ENCODE measurements at places on chromosomes 2 and 18.

DNA sequence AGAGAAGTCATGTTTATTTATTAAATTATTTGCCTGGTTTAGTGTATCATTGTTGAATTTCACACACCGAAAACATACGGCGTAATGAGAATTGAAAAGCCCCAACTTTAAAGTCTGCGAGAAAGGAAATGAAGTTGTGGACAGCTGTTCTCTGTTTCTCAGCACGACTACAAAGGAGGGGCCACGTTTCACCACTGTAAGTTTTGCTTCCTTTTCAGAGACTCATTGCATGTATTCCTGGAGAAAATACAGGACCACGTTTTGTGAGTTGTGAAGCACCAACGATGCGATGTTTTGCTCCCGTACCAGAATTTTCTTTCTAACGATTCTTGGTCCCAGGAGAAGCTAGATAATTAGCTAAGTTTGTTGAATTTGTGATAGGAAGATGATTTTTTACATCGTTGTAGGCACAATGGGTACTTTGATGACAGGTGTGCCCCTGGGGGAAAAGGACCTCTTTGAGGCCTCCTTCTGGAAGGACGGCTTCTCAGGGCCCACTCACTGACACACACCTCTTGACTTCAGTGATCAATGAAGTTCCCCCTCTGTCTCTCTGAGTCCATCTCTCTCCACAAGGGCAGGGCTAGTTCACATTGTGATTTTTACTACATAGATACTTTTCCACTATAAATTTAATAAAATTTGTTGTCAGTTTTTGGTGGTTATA is 23.7 kb upstream of the ACKR3 start:
- DNase-seq, result no peak

DNA sequence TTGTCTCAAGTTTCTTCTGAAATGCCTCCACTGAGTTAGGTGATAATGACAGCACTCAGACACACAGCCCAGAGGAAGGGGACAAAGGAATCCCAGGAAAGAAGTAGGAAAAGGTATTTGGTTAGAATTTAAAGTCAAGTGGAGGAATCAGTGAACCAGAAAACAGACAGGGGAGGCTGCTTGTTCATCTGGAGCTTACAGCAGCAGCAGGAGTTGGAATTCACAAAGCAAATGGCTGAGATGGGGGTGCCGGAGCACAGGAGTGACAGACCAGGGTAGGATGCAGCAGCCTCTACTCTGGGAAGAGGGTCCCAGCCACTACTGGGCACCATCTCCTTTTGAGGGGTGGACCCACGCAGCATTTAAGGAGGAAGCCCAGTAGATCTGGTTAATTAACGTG is 104.8 kb downstream of the ST6GAL2 start:
- no peak for DNase-seq

DNA sequence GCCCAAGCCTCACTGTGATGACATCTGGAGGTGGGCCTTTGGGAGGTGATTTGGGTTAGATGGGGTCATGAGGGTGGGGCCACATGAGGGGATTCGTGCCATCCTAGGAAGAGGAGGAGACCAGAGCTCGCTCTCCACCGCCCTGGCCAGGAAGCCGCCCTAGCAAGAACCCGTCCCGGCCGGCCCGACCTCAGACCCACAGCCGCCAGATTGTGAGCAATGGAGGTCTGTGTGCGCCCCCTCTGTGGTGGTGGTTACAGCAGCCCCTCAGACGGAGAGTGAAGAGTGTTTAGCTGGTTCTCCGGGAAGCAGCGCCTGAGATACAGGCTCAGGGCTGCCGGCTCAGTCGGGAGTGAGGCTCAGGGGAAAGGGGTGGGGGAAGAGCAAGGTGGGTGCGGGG is 83.3 kb downstream of the RTP5 start:
- no peak for DNase-seq

- DNase-seq, result no peak
These were observed 9.3 kb downstream of the SP140 start for GRCh38 chr2:230234845-230235244.

- no peak for DNase-seq
These were observed 265.0 kb downstream of the KCNJ3 start for GRCh38 chr2:154963511-154963910.

- no peak for DNase-seq
These were observed 325.4 kb downstream of the ZNF804A start for GRCh38 chr2:184923751-184924150.

DNA sequence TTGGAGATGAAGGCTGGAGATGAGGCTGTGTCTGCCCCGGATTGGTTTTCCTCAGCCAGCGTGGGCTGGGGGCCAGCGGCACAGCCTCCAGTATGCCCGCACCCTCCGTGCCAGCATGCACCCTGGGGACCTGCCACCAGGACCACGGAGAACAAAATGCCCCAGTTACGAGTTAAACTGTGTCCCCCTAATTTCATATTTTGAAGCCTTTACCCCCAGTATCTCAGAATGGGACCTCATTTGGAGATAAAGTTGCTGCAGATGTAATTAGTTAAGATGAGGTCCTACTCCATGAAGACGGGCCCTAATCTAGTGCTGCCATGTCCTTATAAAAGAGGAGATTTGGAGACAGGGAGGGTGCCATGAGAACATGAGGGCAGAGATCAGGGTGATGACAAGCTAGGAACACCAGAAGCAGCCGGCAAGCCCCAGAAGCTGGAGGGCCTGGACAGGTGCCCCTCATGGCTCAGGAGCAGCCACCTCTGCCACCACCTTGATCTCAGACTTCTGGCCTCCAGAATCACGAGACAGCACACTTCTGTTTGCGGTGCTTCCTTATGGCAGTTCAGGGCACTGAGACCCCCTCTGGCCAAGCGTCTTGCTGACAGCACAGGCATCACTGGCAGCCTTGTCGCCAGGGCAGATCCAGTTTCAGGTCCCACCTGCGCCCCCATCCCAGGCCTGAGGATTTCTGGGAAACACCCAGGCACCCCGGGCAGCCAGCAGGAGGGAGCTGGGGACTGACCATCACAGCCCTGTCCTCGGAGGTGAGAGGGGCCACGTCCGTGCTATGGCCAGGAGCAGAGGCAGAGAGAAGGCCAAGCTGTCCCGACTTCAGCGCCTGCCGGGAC is 29.4 kb downstream of the KIF1A start:
- no peak for DNase-seq

- DNase-seq, result peak; percentile 91
These were observed 26.4 kb upstream of the CD207 start for GRCh38 chr2:70861777-70862625.

GRCh38 chr18:34844072-34844471 is 134.0 kb downstream of the DTNA start:
- no peak for DNase-seq

- no peak for DNase-seq
These were observed 412.2 kb downstream of the SPAG16 start for GRCh38 chr2:213696442-213696841.

DNA sequence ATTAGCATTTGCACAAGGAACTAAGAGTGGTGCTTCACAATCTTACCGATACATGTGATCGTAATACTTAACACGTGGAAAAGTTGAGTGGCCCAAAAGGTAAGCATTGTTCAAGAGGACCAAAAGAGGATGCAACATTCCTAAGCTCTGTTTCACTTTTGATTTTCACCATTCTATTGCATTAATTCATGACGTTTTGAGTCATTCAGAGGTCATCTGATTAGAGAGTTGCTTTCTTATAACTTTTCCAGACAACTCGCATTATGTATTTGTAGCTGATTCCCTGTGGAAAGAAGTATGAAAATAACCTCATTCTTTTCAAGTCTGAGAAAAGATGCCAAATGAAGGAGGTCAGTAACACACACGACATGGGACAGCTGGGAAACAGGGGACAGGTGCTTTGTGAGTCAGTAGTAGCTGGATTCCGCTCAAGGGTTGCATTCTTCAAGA is 344.4 kb downstream of the RND3 start:
- DNase-seq, result no peak

DNA sequence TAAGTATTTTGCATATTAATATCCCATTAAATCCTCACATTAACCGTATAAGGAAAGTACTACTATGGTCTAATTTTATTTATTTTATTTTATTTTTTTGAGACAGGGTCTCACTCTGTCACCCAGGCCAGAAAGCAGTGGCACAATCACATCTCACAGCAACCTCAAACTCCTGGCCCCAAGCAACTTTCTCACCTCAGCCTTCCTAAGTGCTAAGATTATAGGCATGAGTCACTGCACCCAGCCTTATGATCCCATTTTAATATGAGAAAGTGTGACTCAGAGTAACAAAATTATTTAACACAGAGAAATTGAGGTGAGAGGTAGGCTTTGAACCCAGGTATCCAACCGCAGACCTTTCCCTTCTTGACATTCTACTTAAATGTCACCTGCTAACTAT is 330.0 kb upstream of the POU3F3 start:
- no peak for DNase-seq

DNA sequence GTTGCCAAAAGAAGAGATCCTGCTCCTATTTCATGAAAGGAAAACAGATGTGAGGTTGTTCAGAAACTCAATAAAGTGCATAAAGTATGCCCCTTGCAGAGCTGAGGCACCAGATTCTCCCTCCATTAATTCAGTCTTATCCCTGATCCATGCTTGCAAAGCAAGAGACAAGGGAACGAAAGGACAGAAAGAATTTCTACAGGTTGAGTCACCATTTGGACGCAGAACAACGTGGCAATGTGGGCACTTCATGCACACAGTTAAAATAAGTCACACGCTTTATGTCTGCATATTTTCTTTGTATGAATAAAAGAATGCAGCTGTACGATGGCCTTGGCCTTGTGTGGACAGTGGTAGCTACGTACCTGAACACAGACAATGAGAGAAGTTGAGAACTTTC is 321.7 kb upstream of the REV1 start:
- DNase-seq, result no peak

- DNase-seq, result no peak
These were observed 336.9 kb downstream of the BCL11A start for GRCh38 chr2:60216452-60216995.

GRCh38 chr2:171146633-171147032 is 14.1 kb downstream of the TLK1 start:
- DNase-seq, result no peak

DNA sequence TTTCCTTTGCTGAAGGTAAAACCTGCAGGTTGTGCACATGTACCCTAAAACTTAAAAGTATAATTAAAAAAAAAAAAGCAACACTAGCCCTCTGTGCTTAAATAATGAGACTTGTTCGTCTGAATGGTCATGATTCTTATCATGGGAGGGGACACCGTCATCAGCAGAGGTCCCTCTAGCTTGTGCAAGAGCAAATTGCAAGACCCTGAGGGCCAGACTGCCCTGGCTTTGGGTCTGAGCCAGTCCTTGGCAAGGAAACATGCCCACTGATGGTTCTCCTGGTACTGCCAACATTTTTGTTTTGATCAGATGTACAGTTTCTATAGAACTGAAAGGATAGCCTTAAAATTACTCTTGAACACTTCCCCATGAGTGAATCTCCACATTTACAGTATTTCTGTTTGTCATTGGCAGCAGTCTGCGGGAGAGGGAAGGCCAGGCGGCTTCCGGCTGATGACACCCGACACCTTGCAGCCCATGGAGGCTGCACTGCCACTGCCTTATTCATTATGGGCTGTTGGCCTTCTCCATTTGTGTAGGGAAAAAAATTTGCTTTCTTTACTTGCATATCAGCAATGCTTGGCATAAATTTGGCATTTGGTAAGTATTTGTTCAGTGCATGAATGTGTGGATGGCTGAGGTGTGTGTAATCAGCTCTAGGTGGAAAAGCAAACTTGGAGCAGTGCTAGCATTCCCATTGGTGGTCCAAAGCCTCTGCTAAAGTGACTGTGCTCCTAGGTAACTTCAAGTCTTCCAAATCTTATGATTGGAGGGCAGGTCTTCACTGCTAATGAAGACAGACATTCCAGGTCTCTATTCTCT is 161.6 kb upstream of the ALKAL2 start:
- DNase-seq, result peak; percentile 26

GRCh38 chr18:23282437-23282781 is 147.1 kb downstream of the CABLES1 start:
- no peak for DNase-seq

DNA sequence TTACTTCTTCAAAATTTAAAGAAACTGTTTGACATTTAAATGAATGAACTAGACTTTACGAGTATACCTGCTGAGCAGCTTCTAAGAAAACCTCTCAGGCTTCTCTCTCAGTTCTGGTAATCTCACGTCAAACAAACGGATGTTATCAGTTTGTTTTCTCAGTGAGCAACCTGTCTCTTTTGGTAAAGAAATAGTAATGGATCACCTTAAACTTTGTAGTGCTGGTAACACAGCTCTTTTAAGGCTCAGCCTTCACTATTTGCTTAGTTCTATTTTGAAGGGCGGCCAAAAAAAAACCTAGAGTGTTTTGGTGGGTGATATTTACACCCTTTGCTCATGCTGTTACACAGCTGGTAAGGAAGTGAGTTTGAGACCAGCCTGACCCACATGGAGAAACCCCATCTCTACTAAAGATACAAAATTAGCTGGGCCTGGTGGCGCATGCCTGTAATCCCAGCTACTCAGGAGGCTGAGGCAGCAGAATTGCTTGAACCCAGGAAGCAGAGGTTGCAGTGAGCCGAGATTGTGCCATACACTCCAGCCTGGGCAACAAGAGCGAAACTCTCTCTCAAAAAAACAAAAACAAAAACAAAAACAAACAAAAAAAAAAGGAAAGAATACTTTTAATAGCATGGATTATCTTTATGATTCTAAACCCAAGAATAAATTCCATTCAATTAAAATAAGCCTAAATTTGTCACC is 15.9 kb downstream of the FN1 start:
- no peak for DNase-seq

DNA sequence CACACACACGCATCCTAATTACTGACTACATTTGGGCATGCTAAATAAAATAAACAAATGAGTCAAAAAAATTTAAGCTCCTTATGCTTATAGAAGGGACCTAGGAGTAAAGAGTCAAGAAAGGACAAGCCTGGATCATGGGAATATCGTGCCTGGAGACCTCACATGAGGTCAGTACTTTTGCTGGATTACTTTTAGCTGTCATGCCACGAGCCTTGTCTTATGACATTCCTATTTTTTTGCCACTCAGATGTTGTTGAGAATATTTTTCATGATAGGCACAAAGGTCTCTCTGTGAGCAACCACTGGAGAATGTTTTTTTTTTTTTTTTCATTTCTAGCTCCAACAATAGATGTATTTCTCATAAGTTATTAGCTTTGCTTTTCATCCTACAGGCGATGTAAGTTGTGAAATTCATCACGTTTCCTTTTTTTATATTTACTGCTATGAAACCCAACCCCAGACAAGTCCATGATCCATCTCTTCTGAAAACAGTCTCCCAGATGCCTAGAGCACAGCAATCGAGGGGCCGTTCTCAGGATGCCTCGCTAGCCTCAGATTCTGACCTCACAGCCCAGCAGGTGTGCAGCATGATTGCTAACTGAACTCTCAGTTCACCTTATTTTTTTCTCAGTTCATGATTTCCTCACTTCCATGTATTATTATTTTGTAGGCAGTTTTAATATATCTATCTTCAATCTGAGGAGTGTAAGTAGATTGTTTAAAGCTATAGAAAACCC is 464.5 kb downstream of the IRS1 start:
- no peak for DNase-seq

- peak; percentile 88 for DNase-seq
These were observed 147.9 kb upstream of the CBLN2 start for GRCh38 chr18:72692086-72692485.

- no peak for DNase-seq
These were observed 24.5 kb downstream of the PRKD3 start for GRCh38 chr2:37300146-37300545.

GRCh38 chr18:62453864-62454263 is 69.0 kb upstream of the ZCCHC2 start:
- DNase-seq, result no peak

GRCh38 chr2:56685205-56685604 is 501.4 kb downstream of the CCDC85A start:
- no peak for DNase-seq
